ENCODE measurements at places on chromosomes 2 and 18.

DNA sequence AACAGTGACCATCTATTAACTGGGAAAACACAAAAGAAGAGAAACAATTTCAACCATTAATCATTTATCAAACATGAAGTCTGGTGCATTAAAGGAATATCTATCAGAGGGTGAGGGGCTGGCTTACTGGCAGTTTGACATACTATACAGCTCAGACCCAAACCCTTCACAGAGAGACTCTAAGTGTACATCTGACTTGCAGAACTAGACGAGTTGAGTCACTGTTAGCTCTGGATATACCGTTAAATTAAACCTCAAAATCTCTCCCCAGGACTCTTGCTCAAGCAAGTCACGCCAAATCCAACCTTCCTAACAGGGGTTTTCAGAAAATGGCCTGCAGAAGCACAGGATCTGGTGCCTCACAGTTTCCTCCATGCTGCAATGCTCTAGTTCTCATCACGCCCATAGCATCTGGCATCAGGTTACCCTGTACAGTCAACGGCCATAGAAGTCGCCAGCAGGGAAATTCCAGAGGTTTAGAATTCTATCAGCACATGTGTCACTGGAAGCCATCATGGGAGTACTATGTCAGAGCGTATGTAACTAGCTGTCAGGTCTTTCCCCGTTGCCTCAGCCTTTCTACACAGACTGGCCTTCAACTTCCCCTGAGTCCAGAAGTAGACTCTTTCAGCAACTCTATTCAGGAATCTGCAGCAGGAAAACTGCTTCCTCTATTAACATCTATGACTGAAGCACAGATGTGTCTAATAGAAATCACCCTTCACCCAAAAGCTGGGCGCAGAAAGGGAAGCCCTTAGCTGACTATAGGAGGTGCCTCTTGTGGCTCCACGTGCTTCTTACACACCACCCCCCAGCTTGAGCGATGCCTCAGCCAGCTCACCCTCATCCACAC, 9.3 kb downstream of the TGOLN2 start:
- DNase-seq: no peak

- no peak for DNase-seq
These were observed 1184.9 kb upstream of the CDH2 start for GRCh38 chr18:29361843-29362242.

DNA sequence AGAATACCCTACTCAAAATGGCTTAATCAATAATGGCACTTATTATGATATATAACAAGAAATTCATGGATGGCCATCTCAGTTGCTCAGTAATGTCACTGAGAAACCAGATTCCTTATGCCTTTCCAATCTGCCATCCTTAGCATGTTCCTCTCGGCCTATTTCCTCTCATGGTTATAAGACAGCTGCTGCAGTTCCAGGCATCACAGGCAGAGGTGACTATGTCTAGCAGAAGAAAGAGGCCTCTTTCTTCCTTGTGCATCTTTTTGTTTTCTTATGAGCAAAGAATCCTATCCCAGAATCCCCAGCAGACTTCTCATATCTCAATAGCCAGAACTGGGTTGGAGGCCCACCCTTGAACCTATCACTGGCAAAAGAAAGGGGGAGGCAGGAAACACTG, 310.6 kb upstream of the SPRED2 start:
- no peak for DNase-seq

DNA sequence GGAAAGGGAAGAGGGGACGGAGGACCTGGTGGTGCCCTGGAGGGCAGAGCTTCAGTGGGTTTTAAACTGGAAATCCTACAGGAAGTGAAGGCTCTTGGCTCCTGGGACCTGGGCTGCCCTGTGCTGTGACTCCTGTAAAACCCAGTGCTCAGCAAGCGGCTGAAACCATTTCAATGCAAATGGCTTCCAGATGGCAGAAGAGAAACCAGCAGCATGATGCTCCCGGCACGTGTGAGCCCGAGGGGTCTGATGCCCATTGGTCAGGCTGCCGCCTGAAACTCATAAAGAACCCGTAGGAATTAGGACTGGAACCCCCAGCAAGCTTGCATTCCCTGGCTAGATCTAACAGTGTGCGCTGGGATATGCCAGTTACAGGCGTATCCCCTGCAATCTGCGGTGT, 109.2 kb upstream of the THOC1 start:
- DNase-seq: no peak

GRCh38 chr2:142716463-142717242, 160.8 kb upstream of the KYNU start:
- peak; percentile 50 for DNase-seq

DNA sequence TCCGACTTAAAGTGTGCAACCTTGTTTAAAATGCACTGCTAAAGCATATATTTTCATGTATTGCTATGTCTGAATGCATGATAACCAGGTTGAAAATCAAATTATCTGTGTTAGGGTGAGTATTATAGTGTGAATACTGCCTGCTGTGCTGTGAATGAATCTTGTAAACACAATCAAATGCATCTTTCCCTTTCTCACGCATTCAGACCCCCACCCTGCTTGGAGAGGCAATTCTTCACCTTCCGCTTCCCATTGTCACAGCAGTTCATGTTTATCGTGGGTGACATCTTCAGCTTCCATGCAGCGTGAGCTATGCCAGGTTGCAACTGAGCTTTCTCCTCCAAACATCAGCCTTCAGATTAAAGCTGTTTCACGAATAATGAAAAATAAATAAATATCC, 418.0 kb downstream of the MEIS1 start:
- DNase-seq: no peak

GRCh38 chr2:172968061-172968469, 107.6 kb upstream of the MAP3K20 start:
- no peak for DNase-seq

- peak; percentile 21 for DNase-seq
These were observed 258.5 kb downstream of the TWIST2 start for GRCh38 chr2:239106314-239106908.

DNA sequence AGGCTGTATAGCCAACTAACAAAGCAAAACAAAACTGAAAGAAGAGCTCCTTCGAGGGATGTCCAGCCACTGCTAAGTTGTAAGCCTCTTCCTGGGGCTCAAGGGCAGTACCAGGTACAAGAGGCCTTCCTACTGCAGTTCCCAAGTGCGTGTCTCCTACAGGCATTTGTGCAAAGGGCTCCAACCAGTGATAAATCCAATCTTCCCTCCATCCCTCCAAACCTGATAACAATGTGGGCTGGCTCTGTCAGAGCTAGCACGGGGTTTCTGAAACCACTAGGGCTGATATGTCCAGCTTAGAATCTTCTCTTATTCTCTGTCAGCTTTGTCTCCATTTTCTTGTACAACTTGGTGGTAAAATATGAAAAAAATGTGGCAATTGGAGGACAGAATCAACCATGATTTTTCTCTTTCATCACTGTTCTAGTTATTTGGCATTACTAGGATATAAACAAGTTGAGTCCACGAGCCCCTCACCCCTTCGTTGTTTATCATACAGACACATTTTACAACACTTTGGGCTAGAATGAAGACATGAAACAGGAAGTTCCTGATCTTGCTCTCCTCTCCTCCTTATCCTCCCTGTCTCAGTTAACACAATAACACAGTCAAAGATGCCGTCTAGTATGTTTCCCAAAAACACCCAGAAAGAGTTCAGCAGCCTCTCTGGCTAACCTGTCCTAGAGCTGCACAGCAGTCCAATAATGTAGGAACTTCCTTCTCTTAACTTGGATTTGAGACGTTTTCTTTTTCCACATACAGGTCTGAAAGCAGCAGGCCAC, 35.4 kb upstream of the WIPF1 start:
- no peak for DNase-seq
